Non-pigmented ciliary epithelial cell (primary cell): ENCODE measurements at places on chromosomes 2 and 18.
A peak's percentile ranks its signal among the peaks of the same experiment; 100 is the strongest.

GRCh38 chr18:60024345-60024744 is 124.5 kb downstream of the PMAIP1 start:
- DNase-seq: no peak

DNA sequence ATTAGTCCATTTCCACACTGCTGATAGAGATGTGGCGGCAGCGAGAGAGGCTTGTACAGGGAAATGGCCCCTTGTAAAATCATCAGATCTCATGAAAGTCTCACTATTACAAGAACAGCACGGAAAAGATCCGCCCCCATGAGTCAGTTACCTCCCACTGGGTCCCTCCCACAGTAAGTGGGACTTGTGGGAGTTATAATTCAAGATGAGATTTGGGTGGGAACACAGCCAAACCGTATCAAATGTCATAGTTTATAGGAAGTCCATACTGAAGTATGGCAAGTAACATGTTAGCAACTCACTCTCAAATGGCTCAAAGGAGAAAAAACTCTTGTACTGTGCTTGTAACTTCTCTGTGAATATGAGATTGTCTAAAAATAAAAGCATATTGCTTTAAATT is 56.1 kb downstream of the FARP2 start:
- peak; percentile 80 for DNase-seq

GRCh38 chr2:20504174-20504573 is 57.3 kb downstream of the RHOB start:
- DNase-seq: no peak

- no peak for DNase-seq
Observed at GRCh38 chr2:143163499-143163898, 34.3 kb downstream of the ARHGAP15 start.

GRCh38 chr2:212109792-212110680 is 428.6 kb downstream of the ERBB4 start:
- no peak for DNase-seq

DNA sequence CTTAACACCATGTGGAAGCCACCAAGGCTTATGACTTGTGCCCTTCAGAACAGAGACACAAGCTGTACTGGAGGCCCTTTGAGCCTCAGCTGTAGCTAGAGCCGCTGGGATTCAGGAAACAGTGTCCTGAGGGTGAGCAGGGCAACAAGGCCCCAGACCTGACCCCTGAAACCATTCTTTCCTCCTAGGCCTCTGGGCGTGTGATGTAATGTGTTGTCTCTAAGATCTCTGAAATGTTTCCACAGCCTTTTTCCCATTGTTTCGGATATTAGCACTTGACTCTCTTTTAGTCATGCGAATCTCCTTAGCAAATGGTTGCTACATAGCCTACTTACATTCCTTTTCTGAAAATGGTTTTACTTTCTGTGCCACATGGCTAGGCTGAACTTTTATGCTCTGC is 114.9 kb downstream of the CD8B2 start:
- DNase-seq: no peak

DNA sequence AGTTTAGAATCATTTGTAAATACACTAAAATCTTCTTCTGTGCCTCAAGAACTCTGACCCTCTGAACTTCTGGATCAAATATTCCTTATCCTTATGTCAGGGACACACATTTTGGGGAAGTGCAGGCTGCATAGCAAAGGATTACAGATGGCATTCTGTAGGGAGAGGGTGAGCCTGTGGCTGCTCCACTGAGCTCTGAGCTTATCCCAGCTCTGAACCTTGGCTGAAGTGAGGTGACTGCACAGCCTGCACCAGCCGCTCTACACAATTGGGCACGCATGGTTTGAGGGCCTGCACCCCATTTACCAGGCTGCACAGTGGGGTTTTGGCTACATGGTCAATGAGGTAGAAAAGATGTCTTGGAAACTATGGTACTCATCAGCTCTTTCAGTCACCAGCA is 251.6 kb downstream of the GALR1 start:
- DNase-seq: no peak

GRCh38 chr2:177332026-177332991 is 60.3 kb upstream of the AGPS start:
- DNase-seq: no peak

- DNase-seq: no peak
Observed at GRCh38 chr2:109031476-109032228, 42.6 kb upstream of the EDAR start.

GRCh38 chr2:127527001-127527804 is 914 bp upstream of the IWS1 start:
- DNase-seq: no peak

DNA sequence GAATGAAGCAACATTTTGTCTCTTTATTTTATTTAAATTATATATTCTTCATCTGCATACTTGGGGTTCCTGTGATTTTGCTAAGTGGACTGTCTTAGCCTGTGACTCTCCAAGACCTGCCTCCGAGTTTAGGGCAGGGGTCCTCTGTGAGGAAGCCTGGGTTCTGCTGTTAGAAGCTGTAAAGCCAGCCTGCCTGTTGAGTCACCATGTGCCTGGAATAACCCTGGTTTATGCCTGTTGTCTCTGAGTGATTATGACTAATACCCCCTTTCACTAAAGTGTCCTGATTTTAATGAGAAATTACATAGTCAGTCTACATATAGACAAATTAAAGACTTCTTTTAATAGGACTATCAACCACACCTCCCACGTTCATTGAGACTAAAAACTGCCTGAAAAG is 369.1 kb downstream of the ZNF521 start:
- DNase-seq: no peak

GRCh38 chr2:143903172-143903856 is 616.6 kb downstream of the ZEB2 start:
- DNase-seq: no peak

- no peak for DNase-seq
Observed at GRCh38 chr2:191435141-191435540, 189.9 kb downstream of the MYO1B start.

GRCh38 chr2:71458413-71459083 is 5.2 kb downstream of the DYSF start:
- peak; percentile 24 for DNase-seq

- DNase-seq: no peak
Observed at GRCh38 chr2:197216361-197216979, 94.1 kb downstream of the ANKRD44 start.

DNA sequence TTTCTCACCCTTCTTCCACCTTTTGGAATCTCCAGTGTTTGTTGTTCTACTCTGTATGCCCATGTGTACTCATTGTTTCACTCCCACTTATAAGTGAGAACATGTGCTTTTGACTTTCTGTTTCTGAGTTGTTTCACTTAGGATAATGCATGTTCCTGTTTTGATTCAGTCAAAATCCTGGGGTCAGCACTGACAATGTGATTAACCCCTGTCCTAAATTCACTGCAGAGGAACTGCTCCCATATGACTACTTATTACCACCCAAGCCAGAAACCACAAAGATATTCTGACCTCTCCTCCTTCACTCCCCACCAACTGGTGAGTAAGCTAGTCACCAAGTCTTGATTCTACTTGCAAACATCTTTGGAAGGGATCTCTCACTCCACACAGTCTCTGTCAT is 251.4 kb upstream of the TCF4 start:
- no peak for DNase-seq

DNA sequence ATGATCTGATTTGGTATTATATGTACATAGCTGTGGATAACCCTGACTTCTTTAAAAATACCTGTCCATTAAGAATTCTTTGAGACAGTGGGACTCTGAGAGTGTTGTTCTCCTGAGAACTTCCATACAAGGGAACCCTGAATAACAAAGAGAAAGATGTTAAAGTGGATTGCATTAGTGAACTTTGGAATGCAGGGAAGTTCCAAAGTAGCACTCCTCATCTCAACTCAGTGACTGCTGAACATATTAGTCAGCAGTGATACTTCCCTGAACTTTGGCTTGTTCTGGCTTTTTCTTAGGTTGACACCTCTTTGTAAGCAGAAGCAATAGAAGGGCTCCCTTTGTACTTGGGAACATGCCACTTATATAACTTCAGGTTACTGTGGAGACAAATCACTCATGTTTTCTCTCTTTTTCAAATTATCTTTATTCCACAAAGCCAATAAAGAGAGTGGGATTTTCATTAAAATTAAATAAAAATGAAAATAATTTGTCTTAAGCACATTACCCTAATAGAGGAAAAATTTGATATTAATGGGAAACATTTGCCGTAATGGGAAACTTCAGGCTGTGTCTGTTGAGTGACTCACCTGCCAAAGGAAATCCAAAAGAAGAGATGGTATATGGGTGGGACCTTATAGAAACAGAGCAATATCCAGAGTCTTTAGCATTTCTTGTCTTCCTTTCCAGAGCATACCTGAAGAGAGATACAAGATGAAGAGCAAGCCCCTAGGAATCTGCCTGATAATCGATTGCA is 33.3 kb downstream of the CFLAR start:
- DNase-seq: peak; percentile 96

DNA sequence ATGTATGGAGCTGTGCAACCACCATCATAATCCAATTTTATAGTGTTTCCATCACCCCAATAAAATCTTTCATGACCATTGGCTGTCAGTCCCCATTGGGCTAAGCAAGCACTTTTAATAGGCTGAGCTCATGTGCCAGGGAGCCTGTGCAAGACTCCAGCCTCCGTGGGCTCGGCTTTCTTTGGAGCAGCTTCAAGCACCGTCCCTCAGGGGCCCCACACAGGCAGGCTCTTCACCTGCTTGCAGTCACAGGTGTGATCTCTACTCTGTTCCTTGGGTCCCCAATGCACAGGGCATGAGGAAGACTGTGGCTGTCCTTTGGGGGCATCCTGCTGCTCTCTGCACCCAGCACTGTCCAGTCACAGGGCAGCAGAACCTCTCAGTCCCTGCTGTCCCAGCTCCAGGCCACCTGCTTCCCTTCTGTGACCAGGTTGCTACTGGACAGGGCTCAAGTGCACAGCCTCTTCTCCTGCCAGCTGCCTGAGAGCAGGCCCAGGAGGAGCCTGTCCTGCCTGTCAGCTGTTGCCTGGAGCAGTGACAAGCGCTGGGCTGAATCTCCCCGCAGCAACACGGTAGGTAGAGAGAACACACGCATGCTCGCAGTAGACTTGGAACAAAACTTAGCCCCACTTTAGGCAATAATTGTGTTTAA is 40.7 kb upstream of the TMEM131 start:
- no peak for DNase-seq

DNA sequence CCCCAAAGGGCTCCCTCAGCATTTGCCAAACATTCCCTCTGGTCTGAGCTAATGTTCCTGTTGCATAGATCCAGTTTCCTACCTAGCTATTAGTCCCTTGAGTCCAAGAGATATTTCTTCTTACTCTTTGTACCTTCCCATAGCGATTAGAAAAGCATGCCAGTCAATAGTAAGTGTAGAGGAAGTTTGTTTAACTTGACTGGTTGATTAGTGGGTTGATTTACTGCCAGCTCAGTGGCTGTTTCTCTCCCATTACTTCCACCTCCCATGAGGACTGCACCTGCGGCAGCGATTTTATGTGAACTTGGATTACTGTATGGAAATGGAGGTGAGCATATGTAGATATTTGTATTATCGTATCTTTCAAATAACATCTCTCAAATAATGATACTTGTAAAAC is 1748.4 kb upstream of the CELF4 start:
- no peak for DNase-seq

DNA sequence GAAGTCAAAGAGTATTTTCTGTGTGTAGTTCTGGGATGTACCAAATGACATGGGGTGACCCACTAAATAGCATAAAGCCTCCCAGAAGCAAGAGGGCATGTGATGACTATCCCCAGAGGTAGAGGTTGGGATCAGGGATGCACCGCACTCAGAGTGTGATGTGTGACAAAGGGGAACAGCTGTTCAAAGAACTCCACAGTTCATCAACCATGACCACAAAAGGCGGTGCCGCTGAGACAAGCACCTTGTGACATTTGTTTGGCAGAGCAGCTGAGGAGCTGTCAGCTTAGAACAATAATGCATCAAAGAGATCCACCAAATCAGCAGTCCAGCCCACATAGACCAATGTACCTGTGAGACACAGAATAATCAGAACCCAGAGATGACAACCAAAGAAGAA is 81.3 kb downstream of the VWC2L start:
- DNase-seq: no peak

DNA sequence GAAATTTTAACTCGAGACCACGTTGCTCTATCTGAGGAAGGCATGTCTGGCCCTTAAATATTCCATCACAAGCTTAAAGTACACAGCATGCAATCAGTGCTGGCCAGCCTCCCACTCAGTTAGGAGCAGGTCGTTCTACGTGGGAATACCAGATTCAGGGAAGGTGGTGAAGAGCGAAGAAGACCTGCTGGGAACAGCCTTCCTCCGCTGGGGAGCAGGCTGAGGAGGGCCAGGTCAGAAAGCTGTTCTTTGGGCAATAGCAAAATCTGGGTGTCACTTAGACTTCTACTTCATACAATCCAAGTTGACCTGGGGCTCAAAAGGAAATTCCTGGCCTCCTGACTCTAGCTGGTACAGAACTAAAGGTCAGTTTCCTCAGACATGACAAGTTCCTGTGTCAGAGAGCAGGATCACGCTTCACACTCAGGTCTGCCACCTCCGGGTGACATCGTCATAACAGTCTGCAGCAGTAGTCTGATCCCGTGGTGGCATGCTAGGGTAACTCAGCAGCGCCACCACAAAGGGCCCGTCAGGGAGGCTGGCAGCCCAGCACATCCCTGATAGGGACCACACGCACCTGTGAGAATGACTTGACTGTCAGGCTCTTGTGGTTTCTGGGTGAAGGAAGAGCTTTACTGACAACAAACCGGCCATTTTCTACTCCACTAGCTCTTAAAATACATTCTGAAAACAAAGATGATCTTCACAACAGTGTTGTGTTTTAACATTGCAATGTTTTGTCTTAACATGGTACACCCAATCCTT is 35.2 kb upstream of the NAPG start:
- no peak for DNase-seq

GRCh38 chr2:100246163-100247145 is 75.8 kb downstream of the LONRF2 start:
- no peak for DNase-seq

DNA sequence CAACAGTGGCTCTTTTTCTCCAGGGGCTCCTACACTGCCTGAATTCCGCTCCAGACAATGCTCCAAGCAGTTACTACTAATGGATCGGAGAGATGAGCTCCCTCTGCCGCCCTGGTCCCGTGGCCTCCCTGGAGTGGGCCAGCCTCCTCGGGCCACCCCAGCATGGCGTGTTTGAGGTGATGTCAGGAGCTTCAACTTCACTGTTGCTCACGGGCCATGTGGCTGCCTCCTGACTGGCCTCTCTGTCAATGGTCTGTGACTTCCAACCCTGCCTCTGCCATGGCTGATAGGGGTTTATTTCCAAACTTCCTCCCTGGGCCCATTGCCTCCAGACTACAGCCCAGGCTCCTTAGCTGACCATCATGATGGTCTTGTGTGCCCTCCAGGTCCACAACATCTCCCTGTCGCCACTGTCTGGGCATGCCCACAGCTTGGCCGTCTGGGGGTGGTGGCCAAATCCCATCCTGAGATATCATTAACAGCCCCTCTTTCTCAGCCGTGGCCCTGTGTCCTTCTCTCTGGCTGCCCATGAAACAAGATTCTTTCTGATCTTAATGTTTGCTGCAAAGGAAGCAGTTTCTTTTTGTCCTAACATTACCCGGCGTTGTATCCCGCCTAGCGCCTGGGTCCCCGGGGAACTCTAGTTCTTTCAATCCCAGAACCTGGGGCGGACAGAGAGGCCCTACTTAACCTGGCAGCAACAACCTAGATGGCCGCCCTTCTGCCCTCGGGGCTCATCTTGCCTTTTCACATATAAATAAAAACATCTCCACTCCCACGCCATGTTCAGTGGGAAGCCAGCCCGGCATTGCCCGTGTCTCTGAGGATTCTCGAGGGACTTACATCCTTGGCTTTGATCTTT is 38.1 kb downstream of the ATOH8 start:
- no peak for DNase-seq
